Uterus (tissue), 4 donors: ENCODE measurements at places on chromosomes 6 and 20. TPM values are rescaled to one million over a fixed set of nuclear protein-coding genes. Genes with fewer than 3 reads are reported as not detected.

DNA sequence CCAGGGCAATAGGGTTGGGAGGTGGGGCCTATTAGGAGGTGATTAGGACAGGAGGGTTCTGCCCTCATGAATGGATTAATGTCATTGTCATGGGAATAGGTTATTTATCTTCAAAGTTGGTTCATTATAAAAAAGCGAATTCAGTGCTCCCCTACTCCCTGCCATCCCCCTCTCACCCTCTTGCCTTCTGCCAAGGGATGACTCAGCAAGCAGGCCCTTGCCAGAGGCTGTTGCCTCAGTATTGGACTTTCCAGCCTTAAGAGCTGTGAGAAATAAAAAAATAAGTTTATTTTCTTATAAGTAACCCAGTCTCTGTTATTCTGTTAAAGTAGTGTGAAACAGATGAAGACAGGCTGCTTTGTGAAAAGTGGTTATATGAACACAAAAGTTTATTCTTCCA, 381.1 kb upstream of the ZFP64 start:
- no peak overlapping the region for H3K4me3 ChIP-seq
- no peaks in the 10 kb centered on the region for H3K27me3 ChIP-seq
- no peak for DNase-seq
- H3K27ac ChIP-seq, result no peak overlapping the region
- H3K4me1 ChIP-seq, result no peaks in the 10 kb centered on the region

DNA sequence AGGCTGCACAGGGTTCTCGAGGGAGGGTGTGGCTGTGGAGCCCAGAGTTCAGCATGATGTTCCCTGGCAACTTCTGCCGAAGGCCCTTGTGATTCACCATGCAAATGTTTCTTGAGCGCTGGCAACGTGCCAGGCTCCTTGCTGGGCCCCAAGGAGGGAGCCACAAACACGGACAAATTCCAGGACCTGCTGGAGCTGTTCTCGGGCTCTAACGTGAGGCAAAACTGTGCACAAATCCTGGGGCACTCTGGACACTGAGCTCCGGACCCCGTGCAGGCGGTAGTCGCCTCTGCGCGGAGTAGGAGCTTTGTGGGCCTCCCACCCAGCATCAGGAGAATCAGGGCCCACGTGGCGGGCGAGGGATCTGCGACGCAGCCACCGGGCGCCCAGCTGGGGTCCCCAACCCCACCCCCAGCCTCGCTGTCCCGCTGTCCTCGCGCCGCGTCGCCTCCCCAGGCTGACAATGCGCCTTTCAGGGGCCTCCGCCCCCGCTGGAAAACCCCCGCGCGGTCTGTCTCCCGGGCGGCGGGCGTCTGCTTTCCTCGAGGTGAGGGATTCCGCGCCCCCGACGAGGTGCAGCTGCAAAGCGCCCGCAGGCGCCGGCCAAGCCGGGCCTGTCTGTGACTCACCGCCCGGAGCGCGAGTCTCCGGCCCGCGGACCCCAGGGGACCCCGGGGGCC, 31.7 kb upstream of the SCUBE3 start:
- DNase-seq, result peak; percentile 31
- no peaks in the 10 kb centered on the region for H3K27me3 ChIP-seq
- H3K36me3 ChIP-seq, result no peaks in the 10 kb centered on the region
- no peak overlapping the region for H3K4me3 ChIP-seq
- no peak overlapping the region for H3K27ac ChIP-seq

The ID4 gene
- total RNA-seq, result 73.5 TPM

DNA sequence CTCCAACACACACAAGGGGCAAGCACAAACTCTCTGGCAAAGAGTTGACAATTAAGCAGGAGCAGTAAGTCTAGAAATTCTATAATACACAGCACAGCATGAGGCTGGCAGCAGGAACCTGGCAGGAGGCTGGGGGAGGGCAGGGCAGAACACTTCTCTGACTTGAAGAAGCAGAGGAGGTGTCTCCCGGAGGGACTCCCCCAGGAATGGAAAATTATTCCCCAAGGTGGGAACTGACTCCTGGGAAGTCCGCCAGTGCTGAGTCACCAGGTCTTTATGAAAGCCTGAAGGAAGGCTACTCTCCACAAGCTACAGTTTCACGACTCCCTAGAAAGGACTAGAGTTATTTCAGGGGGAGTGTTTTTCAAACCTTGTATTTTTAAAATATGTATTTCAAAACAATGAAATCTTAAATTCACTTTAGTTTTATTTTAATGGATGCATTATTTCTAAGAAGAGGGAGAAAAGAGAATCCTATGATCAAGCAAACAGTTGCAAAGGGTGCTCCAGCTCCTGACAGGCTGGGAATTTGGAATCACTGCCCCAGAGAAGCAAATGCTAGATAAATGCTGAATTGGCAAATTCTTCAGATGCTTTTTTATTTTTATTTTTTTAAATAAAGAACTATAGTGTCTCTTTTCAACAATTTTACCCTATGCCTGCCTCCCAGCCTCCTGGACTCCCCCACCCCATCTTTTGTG, 192.8 kb downstream of the LY86 start:
- H3K4me3 ChIP-seq, result no peak overlapping the region
- H3K27ac ChIP-seq, result no peak overlapping the region
- H3K36me3 ChIP-seq, result no peaks in the 10 kb centered on the region
- peaks cover 5% of the 10 kb centered on the region for H3K4me1 ChIP-seq
- no peaks in the 10 kb centered on the region for H3K27me3 ChIP-seq
- peak; percentile 61 for DNase-seq

The UNC5CL gene
- total RNA-seq, result not detected

The PPP1R14C gene
- total RNA-seq, result 2.9 TPM

The LY6G6D gene
- not detected for total RNA-seq

- no peaks in the 10 kb centered on the region for H3K4me1 ChIP-seq
- peak; percentile 30 for DNase-seq
- peak overlapping the region; percentile 98 for H3K27ac ChIP-seq
- H3K36me3 ChIP-seq, result no peaks in the 10 kb centered on the region
- H3K4me3 ChIP-seq, result peak overlapping the region; percentile 86
Observed at GRCh38 chr6:87701344-87701675, 723 bp downstream of the AKIRIN2 start.

- H3K36me3 ChIP-seq, result no peaks in the 10 kb centered on the region
- H3K4me1 ChIP-seq, result no peaks in the 10 kb centered on the region
- H3K27me3 ChIP-seq, result no peaks in the 10 kb centered on the region
- no peak overlapping the region for H3K27ac ChIP-seq
Observed at GRCh38 chr20:13110796-13111195, 102.0 kb downstream of the SPTLC3 start.

The CLPSL2 gene
- total RNA-seq, result not detected

DNA sequence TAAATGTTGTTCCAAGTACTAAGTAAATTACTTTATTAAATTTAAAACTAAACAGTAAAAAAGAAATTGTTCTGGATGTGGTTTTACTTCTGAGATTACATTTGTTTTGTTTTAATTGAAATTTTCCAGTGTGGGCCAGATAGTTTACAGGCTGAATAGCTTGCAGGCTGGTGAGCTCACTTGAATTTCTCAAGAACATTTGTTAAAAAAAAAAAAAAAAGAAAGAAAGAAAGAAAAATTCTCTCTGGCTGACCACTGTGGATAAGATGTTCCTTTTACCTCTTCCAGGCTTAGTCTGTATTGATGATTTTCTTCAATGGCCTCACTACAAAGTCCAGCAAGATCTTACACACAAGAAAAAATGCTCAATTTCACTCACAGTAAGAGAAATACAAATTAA, 85.4 kb downstream of the PLCG1 start:
- no peaks in the 10 kb centered on the region for H3K36me3 ChIP-seq
- DNase-seq, result no peak
- H3K4me1 ChIP-seq, result no peaks in the 10 kb centered on the region
- H3K27me3 ChIP-seq, result no peaks in the 10 kb centered on the region
- peak overlapping the region; percentile 2 for H3K27ac ChIP-seq

- no peaks in the 10 kb centered on the region for H3K36me3 ChIP-seq
- no peak overlapping the region for H3K4me3 ChIP-seq
- H3K4me1 ChIP-seq, result no peaks in the 10 kb centered on the region
- DNase-seq, result no peak
- H3K27ac ChIP-seq, result no peak overlapping the region
Observed at GRCh38 chr20:58792426-58792825, 58.3 kb downstream of the GNAS-AS1 start.

GRCh38 chr6:143060806-143061596, at the start of gene AIG1:
TSS of gene AIG1 (plus strand) at chr6:143060889. CDS start at chr6:143060926, 37 bp downstream.
- peaks cover 4% of the 10 kb centered on the region for H3K4me1 ChIP-seq
- peak within 1 kb of the TSS; percentile 93 for H3K4me3 ChIP-seq
- no peaks in the 10 kb centered on the region for H3K36me3 ChIP-seq
- peak within 1 kb of the TSS; percentile 91 for H3K27ac ChIP-seq

The MMP24 gene
- total RNA-seq, result 0.51 TPM

GRCh38 chr20:10428008-10428407, 6.0 kb downstream of the MKKS start:
- H3K27me3 ChIP-seq, result no peaks in the 10 kb centered on the region
- H3K4me3 ChIP-seq, result no peak overlapping the region
- no peak for DNase-seq
- H3K27ac ChIP-seq, result no peak overlapping the region

DNA sequence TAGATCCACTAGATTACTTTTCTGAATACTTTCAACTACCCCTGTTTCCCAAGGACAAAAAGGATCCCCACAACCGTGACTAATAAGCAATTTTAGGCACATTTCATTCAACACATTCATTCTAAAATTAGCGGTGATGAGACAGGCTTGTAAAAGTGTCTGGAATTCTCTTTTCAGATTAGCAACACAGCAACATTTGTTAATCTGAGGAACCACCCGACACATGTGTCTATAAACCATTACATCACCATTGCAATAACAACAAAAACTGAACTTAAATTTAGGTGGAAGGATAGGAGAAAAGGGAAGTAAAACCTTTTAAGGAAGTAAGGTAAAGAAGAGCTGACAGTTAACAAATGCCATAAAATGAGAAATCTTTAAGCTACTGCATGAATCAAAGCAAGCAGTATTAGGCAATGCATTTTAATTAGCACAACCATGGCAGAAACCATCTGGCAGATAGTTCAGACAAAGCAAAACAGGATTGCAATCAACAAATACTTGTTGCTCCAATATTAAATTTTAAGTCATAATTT, 49.1 kb downstream of the MAP3K7 start:
- H3K4me3 ChIP-seq, result no peak overlapping the region
- H3K4me1 ChIP-seq, result no peaks in the 10 kb centered on the region
- no peaks in the 10 kb centered on the region for H3K27me3 ChIP-seq
- no peak overlapping the region for H3K27ac ChIP-seq
- no peak for DNase-seq

The PLCB4 gene
- 17.4 TPM for total RNA-seq

The PROKR2 gene
- not detected for total RNA-seq

GRCh38 chr6:45613656-45614055, 235.9 kb upstream of the SUPT3H start:
- no peaks in the 10 kb centered on the region for H3K4me1 ChIP-seq
- H3K27ac ChIP-seq, result no peak overlapping the region
- peak; percentile 22 for DNase-seq

The CEP250 gene
- total RNA-seq, result 44.2 TPM

GRCh38 chr6:96227135-96227534, 211.4 kb downstream of the FUT9 start:
- H3K4me3 ChIP-seq, result no peak overlapping the region
- H3K4me1 ChIP-seq, result no peaks in the 10 kb centered on the region
- H3K27me3 ChIP-seq, result no peaks in the 10 kb centered on the region
- H3K36me3 ChIP-seq, result no peaks in the 10 kb centered on the region
- DNase-seq, result no peak

The HSPA1A gene
- 98.8 TPM for total RNA-seq

The SNPH gene
- 3.1 TPM for total RNA-seq

DNA sequence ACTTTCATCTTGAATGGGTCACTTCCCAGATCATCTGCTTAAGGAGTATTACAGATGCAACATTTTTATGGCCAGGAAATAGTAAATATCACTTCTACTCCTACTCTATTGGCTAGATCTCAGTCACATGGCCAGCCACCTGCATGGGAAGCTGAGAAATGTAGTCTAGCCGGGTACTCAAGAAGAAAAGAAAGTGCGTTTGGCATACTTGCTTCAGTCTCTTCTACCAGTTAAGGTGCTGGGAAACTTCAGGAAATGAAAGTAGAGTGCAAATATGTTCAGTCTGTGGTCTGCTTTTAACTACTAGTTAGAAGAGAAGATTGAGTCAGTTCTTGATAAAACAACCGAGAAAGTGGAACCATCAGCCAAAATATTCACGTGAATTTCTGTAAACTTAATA, 129.2 kb downstream of the PDSS2 start:
- DNase-seq, result no peak
- H3K27me3 ChIP-seq, result no peaks in the 10 kb centered on the region
- no peaks in the 10 kb centered on the region for H3K4me1 ChIP-seq
- no peaks in the 10 kb centered on the region for H3K36me3 ChIP-seq
- no peak overlapping the region for H3K27ac ChIP-seq
- no peak overlapping the region for H3K4me3 ChIP-seq

The SCRT2 gene
- not detected for total RNA-seq

- H3K4me1 ChIP-seq, result no peaks in the 10 kb centered on the region
- no peak overlapping the region for H3K4me3 ChIP-seq
- no peak for DNase-seq
- no peaks in the 10 kb centered on the region for H3K27me3 ChIP-seq
- H3K36me3 ChIP-seq, result no peaks in the 10 kb centered on the region
Observed at GRCh38 chr20:2603816-2604505, 48.5 kb upstream of the NOP56 start.

DNA sequence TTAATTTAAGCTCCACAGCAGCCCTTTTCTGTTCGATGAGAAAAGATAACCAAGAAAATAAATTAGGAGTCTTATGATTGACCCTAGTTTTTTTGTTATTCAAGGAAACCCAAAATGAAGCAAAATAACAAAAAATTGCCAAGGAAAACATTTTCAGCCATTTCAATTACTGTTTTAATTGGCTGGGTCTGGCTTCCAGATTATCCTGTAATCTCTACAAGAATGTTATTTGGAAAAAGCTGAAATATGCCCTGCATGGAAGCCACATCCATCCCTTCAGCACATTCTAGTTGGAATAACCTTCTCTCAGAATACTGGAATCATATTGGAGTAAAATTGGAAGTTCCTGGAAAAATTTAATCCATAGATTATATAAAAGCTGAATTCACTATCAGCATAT, 191.1 kb upstream of the CCN2 start:
- no peaks in the 10 kb centered on the region for H3K36me3 ChIP-seq
- no peak overlapping the region for H3K4me3 ChIP-seq
- no peak for DNase-seq
- H3K4me1 ChIP-seq, result no peaks in the 10 kb centered on the region

DNA sequence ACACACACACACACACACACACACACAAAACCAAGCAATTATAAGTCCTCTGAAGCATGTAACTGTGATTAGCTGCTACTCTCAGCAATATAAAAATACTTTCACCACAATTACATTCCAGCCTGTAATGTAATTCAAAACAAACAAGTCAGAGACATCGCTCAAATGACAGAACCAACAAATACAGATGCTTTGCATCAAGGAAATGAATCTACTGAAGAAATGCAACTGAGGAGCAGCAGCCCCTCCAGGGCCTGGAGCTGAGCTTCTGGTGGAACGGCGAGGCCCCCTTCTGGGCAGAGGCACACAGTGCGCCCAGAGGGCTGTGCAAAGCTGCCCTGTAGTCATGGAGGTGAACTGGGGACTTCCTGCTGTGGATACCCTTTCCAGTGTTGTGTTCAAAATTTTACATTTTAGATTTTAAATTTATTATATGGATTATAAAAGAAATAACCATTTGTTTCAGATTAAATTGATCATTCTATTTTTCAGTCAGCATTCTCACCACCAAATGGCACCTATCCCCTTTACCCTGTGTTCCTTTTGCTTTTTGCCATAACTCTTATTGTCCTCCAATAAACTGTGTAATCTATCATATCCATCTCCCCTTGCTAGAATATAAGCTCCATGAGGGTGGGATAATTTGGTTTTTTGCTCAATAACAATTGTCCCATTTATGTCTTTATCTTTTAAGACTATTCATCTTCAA, 23.2 kb downstream of the ADAT2 start:
- no peak overlapping the region for H3K4me3 ChIP-seq
- no peaks in the 10 kb centered on the region for H3K27me3 ChIP-seq
- H3K27ac ChIP-seq, result no peak overlapping the region

The BMP2 gene
- total RNA-seq, result 2.1 TPM
